ENCODE measurements at places on chromosomes 1 and 21.

DNA sequence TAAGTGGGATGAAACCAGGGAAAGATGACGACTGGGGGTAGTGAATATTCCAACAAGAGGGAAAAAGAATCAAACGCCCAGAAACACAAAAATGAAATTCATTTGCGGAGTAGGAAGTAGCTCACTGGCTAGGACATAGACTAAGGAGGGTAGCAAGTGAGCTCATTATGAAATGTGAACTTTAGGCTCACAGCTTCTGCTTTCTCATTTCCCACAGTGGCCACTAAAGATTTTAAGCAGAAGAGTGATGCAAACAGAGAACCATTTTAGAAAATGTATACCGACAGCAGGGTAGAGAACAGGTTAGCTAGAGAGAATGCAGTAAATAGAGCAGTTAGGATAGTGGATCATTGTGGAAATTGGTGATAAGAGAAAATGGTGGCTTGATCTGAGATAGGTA, 3.5 kb downstream of the CD48 start:
- no peak for DNase-seq

DNA sequence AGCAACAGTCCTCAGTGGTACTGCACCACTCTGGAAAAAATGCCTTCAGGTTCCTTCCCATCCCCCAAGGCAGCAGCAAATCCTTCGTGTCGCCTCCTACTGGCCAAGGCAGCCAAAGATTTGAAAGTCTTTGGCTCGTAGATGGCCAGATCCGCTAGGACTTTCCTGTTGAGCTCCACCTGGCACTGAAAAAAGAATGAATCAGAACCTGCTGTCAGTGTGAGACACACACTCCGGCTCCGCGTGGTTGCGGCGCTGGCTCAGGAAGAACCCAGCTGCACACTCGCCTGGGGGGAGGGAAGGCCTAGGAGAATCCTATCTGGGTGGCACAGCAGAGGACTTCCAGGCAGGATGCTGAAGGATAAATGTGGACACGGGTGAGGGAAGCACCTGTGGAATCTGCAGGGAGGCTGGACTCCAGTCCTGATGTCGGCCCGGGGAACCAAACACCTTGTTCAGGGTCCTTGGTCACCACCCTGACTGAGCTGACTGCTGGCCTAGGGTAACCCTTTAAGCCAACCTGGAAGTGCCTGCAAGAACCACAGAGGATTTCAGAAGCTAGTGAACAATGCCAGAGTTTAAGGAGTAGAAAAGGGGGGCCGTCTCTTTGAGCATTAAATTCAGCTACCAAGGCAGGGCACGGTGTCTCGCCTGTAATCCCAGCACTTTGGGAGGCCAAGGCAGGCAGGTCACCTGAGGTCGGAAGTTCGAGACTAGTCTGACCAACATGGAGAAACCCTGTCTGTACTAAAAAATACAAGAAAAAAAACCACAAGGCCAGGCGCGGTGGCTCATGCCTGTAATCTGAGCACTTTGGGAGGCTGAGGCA, 3.2 kb upstream of the CCNL2 start:
- DNase-seq = no peak

GRCh38 chr1:168110896-168111545, 25.7 kb downstream of the GPR161 start:
- DNase-seq = no peak

DNA sequence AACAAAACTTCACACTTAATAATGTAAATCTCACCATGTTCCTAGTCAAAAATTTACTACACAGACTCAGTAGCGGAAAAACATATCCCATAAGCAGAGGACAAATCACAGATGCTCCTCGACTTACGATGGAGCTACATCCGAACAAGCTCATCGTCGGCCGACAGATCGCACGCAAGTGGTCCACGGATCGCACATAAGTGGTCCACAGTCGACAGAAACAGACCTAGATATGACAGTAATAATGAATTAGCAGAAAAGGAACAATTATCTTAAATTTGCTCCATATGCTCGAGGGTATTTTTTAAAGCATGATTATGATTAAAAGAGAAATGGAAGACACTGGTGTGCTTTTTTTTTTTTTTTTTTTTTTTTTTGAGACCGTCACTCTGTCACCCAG, 36.3 kb downstream of the WDR4 start:
- DNase-seq = no peak

DNA sequence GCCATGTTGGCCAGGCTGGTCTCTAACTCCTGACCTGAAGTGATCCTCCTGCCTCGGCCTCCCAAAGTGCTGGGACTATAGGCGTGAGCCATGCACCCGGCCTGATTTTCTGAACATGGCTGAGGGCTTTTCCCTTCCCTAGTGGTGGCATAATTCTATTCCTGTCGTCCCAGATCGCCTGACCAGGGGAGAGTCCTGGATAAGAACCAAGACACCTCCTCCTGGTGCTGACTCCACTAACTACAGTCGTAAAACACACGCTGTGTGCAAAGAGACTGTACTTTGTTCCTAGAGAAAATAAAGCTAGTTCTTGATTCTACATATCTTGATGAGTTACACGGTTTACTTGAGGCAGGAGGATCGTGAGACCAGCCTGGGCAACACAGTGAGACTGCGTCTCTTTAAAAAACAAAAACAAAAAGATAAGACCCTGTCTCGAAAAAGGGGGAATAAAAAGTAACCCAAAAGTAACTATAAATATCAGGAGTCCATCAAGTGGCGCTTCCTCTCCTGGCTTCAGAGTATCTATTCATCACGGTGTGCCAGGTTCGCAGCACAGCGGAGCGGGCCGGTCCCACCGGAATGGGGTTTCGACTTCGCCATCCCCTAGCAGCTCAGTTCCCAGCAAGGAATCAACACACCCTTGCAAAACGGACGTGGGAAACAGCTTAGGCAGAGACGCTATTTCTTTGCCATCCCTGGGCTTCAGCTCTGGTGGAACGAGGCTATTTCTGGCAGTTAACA, 973 bp downstream of the SDF4 start:
- DNase-seq = no peak

DNA sequence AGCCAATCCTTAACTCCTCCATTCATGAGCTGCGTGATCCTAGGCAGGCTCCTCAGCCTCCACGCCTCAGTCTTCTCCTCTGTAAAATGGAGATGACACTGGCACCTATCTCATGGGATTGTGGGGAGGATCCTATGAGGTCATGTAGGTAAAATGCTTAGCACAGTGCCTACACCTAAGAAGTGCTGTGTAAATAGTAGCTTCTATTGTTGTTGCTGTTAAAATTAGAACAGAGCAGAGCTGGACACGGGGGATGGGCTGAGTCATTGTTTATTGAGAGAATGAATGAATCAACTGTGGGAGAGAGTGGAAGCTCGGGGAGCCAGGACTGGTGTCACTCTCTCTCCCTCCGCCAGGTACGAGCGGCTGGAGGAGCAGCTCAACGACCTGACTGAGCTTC, 43.0 kb downstream of the TMCC2 start:
- no peak for DNase-seq

All from type B pancreatic cell (in vitro differentiated cells).